Glutamatergic neuron (in vitro differentiated cells): ENCODE measurements at places on chromosomes 1 and 21.

- DNase-seq, result no peak
These were observed 298.6 kb downstream of the PTPRC start for GRCh38 chr1:198937231-198938031.

DNA sequence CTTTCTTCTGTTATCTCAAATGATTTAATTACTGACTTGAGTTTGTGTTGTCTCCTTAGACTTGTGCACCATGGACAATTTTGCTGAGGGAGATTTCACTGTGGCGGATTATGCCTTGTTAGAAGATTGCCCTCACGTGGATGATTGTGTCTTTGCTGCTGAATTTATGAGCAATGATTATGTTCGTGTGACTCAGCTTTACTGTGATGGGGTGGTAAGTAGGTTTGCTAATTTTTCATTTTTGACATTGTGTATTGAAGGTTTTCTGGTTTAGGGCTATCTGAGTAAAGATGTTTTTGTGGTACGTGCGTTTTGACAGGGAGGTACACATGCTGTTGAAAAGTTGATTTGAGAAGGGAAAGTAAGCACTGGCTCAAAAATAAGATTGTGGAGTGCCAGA is 14.1 kb downstream of the TTC3 start:
- no peak for DNase-seq

DNA sequence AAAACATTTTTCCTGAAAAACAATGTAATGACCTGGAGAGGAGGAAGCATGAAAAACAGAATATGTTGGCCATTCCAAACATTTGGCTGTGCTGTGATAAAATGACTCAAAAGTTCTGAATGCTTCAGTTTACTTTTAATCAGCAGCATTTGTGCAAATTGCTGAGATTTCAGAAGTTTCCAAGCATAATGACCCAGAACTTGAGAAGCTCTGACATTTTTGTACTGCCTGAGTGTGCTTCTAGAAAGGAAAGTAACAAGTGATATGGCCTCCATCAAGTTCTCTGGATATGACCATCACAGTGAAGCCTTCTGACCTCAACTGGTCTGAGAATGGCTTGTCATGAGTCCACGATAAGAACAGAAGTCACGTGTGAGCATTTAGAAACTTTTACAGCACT is 283.4 kb upstream of the ZRANB2 start:
- no peak for DNase-seq

DNA sequence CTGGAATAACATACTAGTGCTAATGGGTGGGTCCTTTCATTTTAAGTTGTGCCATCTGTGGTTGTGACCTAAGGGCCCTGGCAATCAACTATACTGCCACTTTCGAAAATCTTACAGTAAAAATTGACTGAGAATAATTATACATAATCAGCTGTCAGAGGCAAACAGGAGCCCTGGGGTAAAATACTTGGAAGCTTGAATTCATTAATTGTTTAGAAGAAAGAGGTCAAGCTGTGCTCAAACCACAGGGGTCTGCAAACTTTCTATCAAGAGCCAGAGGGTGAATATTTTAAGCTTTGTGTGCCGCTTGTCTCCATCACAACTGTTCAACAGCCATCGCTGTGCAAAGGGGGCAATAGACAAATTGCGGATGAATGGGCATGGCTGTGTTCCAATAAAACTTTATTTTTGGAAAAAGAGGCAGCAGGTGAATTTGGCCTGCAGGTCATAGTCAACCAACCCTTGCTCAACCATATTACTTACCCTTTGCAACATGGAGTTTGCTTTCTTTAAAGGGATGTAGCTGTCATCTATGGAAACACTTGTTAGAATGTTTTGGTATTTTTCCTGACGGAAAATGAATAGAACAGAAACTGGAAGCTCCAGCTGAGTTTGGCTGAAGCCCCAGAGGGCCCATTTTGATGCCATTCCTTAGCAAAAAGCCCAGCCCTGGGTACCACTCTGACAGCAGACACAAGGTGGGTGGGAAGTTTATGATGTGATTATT is 35.7 kb upstream of the USP1 start:
- no peak for DNase-seq

DNA sequence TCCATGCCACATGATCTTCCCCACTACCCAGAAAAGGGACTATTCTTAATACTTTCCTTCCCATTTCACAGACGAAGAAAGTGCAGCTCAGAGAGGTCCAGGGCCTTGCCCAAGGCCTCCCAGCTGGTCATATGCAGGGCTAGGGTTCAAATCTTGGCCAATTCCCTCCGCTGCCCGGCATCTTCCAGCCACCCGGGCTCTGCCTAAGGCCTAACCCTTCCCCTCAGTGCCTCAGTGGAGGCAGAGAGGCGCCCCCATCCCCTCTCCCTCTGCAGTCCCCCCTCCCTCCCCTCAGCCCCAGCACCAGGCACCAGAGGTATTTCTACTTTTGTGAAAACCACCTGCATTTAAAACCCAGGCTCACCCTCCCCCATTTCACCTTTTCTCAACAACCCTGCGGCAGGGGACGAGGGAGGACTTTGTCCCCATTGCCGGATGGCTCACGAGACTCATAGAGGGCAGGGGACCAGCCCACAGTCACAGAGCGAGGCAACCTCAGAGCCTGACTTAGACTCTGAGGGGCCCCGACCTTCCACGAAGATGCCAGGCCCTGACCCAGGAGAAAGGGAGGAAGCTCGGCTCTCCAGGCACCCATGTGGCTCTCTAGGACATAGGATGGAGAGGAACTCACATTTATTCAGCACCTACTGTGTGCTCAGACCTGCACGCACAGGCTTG is 12.3 kb downstream of the LAPTM5 start:
- no peak for DNase-seq

GRCh38 chr1:71850936-71851335 is 431.4 kb downstream of the NEGR1 start:
- no peak for DNase-seq
